ENCODE measurements at places on chromosomes 1 and 21. TPM values are rescaled to one million over a fixed set of nuclear protein-coding genes. Genes with fewer than 3 reads are reported as not detected.

GRCh38 chr1:214205053-214205452 is 75.9 kb upstream of the SMYD2 start:
- no peak overlapping the region for H3K4me3 ChIP-seq
- H3K36me3 ChIP-seq: no peaks in the 10 kb centered on the region
- no peaks in the 10 kb centered on the region for H3K4me1 ChIP-seq
- no peak for DNase-seq
- H3K27me3 ChIP-seq: no peaks in the 10 kb centered on the region

DNA sequence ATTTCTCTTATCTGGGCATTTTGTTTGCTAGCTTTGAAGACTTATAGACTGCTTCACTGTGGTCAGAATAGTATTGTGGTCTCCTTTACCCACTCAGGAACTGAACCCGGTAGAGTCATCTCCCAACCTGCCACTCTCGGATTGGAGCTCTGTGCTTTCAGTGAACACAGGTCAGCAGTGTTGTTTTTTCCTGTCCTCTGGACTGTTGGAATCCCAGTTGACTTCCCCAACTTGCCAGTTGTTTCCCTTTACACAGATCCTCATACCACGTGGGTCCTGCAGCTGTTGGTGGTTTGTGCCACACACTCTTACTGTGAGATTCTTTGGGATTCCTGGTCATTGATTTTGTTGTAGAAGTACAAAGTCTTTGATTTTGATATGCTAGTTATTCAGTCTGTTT is 214.1 kb downstream of the DYRK1A start:
- no peaks in the 10 kb centered on the region for H3K36me3 ChIP-seq
- no peaks in the 10 kb centered on the region for H3K27me3 ChIP-seq
- H3K4me3 ChIP-seq: no peak overlapping the region
- H3K27ac ChIP-seq: no peak overlapping the region
- no peaks in the 10 kb centered on the region for H3K4me1 ChIP-seq

DNA sequence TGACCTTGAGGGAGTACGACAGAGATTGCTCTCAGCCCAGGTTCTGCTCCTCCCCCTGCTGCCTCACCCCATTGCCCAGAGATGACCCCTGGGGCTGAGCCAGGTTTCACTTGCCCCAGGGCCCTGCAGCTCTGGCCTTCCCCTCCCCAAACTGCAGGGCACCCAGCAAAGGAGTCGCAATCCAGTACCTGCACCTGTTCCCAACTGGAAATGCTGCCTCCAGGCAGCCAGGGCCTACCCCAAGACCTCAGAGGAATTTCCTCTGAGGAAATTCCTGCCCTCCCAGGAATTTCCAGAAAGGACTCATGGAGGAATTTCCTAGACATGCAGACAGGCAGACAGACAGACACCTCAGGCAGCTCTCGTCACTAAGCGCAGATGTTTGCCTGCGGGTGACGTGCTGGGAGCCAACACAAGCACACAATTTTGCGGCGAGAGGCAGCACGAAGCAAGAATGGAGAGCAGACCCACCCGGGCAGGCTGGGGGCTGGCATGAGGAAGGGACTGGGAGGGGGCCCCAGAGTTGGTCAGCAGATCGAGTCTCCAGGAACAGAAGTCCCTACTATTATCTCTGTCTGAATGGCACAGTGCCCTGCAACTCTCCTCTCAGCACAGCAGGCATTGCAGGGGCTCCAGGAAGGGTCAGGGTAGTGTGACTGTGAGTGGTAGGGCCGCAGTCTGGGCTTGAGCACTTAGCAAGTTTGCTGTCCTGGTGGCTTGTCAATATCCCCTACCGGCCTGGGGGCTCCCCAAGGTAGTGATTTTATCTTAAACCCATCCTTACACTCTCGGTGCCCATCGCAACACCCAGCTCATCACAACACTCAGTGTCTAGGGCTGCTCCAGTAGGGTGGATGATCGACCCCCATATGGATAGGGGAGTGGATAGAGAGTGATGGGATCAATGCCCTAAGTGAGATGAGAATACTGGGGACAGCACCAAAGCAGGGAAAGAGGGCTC is 2.9 kb upstream of the EFNA1 start:
- no peak overlapping the region for H3K4me3 ChIP-seq
- no peaks in the 10 kb centered on the region for H3K27me3 ChIP-seq
- H3K36me3 ChIP-seq: no peaks in the 10 kb centered on the region
- no peak for DNase-seq
- H3K4me1 ChIP-seq: no peaks in the 10 kb centered on the region
- no peak overlapping the region for H3K27ac ChIP-seq

GNAT2 gene
- not detected for polyA plus RNA-seq

CFAP141 gene
- not detected for polyA plus RNA-seq

DNA sequence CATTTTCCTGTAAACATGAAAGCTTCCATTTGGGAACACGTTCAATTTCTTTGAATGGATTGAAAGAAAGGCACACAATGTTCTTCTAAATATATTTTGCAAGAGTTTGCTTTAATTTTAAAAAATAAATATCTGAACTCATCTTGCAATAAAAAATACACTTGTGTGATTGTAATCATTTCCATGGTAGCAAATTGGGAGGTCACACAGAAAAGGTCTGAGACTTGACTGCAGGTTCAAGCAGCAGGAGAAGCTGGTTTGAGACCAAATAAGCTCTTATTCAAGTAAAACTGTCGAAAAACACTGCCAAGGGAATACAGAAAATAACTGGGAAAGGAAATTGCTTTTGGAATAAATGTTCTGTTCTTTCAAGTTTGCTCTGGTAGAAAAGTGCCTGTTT is 498.9 kb downstream of the ADGRL2 start:
- no peaks in the 10 kb centered on the region for H3K4me1 ChIP-seq
- DNase-seq: no peak
- H3K36me3 ChIP-seq: no peaks in the 10 kb centered on the region
- no peaks in the 10 kb centered on the region for H3K27me3 ChIP-seq
- H3K4me3 ChIP-seq: no peak overlapping the region

GRCh38 chr1:171152549-171152948 is 32.6 kb upstream of the FMO2 start:
- no peaks in the 10 kb centered on the region for H3K27me3 ChIP-seq
- DNase-seq: no peak
- no peaks in the 10 kb centered on the region for H3K36me3 ChIP-seq
- H3K4me3 ChIP-seq: no peak overlapping the region
- H3K4me1 ChIP-seq: no peaks in the 10 kb centered on the region
- H3K27ac ChIP-seq: no peak overlapping the region
